Forelimb muscle (tissue), 1 donor: ENCODE measurements at places on chromosomes 11 and 22.
A peak's percentile ranks its signal among the peaks of the same experiment; 100 is the strongest.

- no peak for DNase-seq
Observed at GRCh38 chr11:9516113-9516512, 55.3 kb downstream of the ZNF143 start.

GRCh38 chr11:73350908-73351636 is 25.1 kb upstream of the RELT start:
- DNase-seq, result no peak

DNA sequence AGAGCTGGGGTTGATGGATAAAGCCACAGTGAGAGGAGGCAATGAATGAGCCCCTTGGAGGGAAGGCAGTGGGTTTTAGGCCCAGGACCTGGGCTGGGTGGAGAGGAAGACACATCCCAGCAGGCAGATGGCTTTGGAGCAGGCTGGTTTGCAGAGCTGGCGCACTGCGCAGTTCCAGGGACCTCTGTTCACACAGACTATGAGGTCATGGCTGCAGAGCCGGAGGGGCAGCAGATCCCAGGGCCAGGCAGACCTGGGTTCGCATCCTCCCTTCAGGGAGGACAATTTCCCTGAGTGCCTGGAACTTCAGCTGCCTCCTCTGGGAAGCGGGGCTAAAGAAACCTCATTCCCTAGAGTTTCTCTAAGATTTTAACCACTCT is 28.2 kb upstream of the DGKZ start:
- no peak for DNase-seq

DNA sequence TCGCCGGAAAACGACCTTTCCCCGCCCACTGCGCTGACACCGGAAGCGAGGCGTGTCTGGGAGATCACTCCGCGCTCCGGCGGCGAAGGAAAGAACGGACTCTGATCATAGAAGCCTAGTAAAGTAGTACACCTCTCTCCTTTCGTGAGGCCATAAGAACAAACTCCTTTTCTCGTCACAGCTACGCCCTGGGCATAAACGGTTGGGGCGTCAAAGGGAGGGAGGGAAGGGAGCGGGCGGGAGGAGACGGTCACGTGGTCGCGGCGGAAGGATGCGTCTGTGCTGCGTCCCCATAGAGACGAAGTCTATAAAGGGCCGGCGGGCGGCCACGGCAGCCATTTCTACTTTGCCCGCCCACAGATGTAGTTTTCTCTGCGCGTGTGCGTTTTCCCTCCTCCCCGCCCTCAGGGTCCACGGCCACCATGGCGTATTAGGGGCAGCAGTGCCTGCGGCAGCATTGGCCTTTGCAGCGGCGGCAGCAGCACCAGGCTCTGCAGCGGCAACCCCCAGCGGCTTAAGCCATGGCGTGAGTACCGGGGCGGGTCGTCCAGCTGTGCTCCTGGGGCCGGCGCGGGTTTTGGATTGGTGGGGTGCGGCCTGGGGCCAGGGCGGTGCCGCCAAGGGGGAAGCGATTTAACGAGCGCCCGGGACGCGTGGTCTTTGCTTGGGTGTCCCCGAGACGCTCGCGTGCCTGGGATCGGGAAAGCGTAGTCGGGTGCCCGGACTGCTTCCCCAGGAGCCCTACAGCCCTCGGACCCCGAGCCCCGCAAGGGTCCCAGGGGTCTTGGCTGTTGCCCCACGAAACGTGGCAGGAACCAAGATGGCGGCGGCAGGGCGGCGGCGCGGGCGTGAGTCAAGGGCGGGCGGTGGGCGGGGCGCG is at the start of gene ATF4:
TSS of gene ATF4 (plus strand) at position 337 of the 880 bp plus-strand sequence. CDS start 884 bp downstream, outside the sequence.
- peak; percentile 97 for DNase-seq

GRCh38 chr11:27008811-27009535 is 15.1 kb downstream of the FIBIN start:
- DNase-seq, result no peak
